Cardiac septum (tissue), 1 donor: ENCODE measurements at places on chromosomes 12 and 14. TPM values are rescaled to one million over a fixed set of nuclear protein-coding genes. Genes with fewer than 3 reads are reported as not detected.

- DNase-seq: peak; percentile 77
Observed at GRCh38 chr14:74140374-74140850, 55.7 kb downstream of the LIN52 start.

The CD163 gene
- total RNA-seq: 20.6 TPM

- no peak for DNase-seq
Observed at GRCh38 chr12:127562816-127563215, 704.2 kb upstream of the TMEM132C start.

GRCh38 chr14:85437148-85437547, 92.8 kb upstream of the FLRT2 start:
- DNase-seq: no peak

The TSPAN8 gene
- total RNA-seq: not detected

- no peak for DNase-seq
Observed at GRCh38 chr12:5914387-5915149, 30.5 kb downstream of the ANO2 start.

DNA sequence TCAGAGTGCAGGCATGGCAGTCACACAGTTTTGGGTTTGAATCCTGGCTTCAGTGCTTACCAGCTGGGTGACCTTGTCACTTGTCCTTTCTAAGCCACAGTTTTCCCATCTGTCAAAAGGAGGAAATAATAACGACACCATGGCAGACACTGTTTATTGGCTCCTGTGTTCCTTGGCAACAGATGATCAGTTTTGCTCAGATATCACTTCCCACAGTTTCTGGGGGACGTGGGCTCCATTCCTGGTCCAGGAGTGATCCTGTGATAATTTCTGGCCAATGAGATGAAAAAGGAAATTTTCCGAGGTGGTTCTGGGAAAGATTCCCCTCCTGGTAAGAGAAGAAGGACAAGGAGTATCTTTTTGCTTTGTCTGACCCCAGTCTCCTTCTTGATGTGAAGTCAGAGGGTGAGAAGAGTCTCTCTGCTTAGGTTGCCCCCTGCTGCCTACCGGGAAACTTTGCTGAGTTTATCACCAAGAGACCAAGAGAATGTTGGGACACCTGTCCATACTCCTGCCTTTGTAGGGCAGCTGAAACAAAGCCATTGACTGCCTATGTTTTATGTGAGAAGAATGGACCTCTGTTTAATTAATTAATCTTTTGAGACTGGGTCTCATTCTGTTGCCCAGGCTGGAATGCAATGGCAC, 178.9 kb upstream of the NRXN3 start:
- DNase-seq: no peak

The KCNA1 gene
- total RNA-seq: 0.13 TPM

- DNase-seq: no peak
Observed at GRCh38 chr12:129902371-129903091, 1.3 kb downstream of the TMEM132D start.
